Posterior cingulate gyrus (tissue), 11 donors: ENCODE measurements at places on chromosomes 1 and 21.

GRCh38 chr21:42313501-42313969 lies 1.7 kb downstream of the TFF3 start:
- no peak for DNase-seq

- no peak for DNase-seq
Observed at GRCh38 chr1:240663169-240663879, 51.4 kb upstream of the GREM2 start.

DNA sequence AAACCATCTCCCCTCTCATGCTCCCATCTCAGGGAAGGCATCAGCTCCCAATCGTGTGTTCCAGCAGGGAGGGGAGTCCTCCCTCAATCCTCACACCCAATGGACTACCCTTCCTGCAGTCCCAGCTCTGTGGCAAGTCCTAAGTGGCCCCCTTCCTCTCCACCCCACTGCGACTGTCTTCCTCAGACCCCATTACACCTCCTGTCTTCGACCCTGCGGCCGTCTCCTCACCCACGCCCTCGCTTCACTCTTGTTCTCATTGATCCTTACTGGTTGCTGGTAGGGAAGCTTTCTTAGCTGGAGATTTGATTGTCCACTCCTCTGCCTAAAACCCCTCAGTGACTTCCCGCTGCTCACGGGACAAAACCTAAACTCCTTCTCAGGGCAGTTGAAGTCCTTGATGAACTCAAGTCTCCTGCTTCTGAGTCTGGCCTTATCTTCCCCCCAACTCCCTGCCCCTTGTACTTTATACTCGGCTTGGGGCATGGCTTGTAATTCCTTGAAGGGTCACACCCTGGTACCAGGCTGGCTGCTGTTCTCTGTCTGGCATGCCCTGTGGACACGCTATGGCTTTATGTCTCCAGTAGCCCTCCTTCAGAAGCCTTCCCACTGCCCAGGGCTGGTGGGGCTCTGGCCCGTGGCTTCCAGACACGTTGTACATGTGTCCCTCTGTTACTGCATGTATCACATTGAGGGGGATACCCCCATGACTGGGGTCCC lies 2.3 kb upstream of the EPS8L3 start:
- DNase-seq: no peak

GRCh38 chr1:247295274-247295684 lies 36.4 kb downstream of the ZNF496 start:
- no peak for DNase-seq

- no peak for DNase-seq
Observed at GRCh38 chr1:207892764-207893163, 18.2 kb downstream of the CD34 start.

DNA sequence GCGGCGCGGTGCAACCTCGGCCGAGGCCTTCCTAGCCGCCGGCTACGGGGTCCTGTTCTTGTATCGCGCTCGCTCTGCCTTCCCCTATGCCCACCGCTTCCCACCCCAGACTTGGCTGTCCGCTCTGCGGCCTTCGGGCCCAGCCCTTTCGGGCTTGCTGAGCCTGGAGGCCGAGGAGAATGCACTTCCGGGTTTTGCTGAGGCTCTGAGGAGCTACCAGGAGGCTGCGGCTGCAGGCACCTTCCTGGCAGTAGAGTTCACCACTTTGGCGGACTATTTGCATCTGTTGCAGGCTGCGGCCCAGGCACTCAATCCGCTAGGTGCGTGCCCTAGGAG lies 379 bp downstream of the PPCS start:
- DNase-seq: no peak
